ENCODE measurements at places on chromosomes 7 and 10.

DNA sequence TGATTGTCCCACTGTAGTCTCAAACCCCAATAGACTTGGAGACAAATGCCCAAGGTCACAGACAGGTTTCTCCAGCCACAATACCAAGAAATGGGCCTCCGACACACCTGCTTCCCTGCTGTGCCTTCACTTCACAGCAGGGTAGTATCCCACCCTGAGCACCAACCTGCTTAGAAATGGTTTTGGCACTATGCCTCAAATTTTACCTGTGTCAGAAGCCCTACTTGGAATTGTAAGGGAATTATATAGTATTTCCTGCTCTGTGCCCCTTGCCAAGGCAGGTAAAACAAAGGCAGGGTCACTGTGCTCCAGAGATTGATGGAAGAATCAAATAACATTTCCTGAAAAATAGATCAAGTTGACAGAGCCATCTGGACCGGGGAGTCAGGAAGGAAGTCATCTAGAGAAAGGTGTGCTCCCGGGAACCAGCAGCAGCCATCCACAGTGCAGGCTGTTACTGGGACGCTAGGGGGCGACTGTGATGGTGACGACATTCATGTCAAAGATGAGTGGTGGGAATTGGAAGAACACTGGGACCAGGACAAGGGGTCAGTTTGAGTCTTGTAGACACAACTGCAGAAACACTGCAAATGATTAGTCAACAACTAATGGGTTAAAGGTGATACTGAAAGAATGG, 117.8 kb upstream of the AKR1E2 start:
- DNase-seq, result no peak

- no peak for DNase-seq
Observed at GRCh38 chr7:106062521-106062931, 49.6 kb downstream of the SYPL1 start.

DNA sequence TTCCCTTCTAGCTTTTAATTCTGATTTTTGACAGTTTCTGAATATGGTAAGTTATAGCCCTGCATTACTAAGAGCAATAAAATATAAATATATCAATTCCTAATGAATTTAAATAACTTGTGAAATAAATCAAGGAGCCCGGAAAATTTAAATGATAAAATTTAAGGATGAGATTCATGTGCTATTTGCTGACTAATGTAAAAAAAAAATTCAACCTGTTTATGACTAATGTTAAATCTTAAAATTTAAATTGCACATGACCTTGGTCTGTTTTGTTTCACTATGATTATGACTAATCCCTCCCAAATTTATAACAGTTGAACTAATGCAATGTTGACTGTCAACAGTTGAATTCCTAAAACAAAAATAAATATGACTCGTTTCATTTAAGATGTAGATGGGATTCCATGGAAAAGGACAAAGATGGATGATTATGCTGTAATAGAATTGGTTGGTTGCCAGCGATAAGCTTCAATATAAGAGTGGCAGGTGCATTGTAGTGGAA, 419.9 kb downstream of the NRG3 start:
- no peak for DNase-seq

- DNase-seq, result no peak
Observed at GRCh38 chr10:45404087-45404769, 30.2 kb downstream of the ALOX5 start.

DNA sequence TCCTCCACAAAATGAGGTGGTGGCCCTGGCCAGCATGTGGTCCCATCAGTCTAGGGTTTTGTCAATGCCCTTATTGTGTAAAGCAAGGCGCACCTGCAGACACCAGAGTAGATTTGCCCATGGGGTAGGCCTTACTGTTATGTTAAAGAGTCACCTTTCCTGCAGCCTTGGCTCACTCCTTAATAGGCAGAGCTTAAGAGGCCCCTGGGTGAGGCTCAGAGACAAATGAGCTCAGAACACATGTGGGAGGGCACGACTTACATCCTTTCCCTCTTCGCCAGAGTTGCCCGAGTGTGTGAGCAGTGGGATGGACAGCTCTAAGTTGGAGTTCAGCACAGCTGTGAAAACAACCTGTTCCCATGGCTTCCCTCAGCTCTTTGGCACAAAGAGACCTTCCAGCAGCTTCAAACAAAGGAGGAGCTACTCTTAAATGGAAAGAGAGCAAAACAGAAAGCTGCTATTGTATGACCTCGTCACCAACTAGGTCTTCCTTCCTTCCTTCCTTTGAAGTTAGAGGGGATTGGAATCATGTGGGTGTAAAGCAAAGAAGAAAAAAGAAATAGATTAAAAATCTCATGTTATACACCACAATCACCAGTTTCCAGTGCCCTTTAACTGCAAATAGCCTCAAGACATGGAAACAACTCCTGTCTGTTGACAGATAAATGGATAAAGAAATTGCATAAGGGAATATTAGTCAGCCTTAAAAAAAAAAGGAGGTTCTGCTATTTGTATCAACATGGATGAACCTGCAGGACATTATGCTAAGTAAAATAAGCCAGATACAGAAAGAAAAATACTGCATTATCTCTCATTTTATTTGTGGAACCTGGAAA, 11.9 kb upstream of the XPNPEP1 start:
- no peak for DNase-seq

DNA sequence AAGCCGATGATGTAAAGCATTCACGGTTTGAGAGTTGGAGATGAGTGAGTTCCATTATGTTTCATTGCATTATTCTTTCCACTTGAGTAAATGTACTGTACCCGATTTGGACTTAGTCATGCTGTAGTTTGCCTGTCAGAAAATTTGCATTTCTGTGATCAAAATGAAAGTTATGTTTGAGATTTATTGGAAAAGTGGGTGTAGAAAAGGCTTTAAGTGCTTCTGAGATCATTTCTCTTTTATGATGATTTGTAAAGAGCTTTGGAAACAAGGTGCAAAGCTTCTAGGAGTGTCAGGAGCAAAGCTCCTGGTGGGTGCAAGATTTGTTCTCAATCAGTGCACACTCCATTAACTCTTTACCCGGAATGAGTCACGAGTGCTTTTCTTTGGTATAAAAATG, 204.1 kb upstream of the POM121L12 start:
- DNase-seq, result no peak

DNA sequence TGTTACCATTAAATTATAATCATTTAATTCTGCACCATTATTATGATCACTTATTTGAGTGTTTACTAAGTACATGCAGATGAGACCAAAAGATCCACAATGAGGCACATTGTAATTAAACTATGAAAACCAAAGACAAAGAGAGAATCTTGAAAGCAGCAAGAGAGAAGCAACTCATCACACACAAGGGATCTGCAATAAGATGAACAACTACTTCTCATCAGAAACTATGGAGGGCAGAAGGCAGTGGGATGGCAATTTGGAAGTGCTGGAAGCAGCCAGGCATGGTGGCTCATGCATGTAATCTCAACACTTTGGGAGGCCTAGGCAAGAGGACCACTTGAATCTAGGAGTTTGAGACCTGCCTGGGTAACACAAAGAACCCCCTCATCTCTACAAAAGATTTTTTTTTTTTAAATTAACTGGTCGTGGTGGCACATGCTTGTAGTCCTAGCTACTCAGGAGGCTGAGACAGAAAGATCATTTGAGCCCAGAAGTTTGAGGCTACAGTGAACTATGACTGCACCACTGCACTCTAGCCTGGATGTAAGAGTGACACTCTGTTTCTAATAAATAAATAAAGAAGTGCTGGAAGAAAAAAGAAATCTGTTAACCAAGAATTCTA, 47.7 kb downstream of the CDK6 start:
- no peak for DNase-seq

DNA sequence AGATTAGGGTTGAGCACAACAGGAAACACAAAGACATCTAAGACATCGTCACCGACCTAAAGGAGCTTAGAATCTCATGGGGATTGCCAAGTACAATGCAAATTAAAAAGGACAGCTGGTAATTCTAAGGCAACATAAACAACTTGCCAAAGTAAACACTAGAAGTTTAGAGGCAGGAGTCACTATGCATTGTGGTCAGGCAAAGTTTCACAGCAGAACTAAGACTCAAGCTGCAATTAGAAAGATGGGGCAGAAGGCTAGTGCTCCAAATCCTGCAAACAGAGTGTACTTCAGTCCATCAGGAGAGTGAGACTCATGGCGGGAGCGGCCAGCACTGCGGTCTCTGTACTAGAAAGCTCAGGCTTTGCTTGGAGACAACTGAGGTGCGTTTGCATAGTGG, 52.7 kb downstream of the HIPK2 start:
- DNase-seq, result peak; percentile 44

DNA sequence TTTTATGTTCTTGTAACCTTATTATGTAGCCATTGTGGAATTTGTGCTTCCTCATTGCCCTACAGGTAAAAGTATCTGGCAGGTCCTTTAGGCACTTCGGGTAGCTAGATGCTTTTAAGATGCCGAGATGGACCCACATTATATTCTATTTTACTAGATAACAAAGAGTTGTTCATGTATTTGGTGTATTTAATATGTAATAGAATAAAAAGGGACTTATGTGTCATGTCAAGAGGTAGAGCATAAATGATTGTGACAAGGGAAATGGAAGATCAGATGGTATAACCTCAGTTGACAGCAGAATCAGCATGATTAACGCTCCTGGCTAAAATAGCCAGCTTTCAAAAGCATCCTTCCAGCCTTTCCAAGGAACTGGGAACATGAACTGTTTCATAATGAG, 50.6 kb downstream of the NPY start:
- no peak for DNase-seq

GRCh38 chr7:156929789-156930539, 19.5 kb upstream of the NOM1 start:
- DNase-seq, result no peak

GRCh38 chr10:96556003-96556402, 30.8 kb downstream of the TM9SF3 start:
- no peak for DNase-seq

GRCh38 chr7:72337390-72338167, 74.6 kb downstream of the CALN1 start:
- no peak for DNase-seq

- no peak for DNase-seq
Observed at GRCh38 chr10:14798636-14799035, 23.9 kb upstream of the FAM107B start.

DNA sequence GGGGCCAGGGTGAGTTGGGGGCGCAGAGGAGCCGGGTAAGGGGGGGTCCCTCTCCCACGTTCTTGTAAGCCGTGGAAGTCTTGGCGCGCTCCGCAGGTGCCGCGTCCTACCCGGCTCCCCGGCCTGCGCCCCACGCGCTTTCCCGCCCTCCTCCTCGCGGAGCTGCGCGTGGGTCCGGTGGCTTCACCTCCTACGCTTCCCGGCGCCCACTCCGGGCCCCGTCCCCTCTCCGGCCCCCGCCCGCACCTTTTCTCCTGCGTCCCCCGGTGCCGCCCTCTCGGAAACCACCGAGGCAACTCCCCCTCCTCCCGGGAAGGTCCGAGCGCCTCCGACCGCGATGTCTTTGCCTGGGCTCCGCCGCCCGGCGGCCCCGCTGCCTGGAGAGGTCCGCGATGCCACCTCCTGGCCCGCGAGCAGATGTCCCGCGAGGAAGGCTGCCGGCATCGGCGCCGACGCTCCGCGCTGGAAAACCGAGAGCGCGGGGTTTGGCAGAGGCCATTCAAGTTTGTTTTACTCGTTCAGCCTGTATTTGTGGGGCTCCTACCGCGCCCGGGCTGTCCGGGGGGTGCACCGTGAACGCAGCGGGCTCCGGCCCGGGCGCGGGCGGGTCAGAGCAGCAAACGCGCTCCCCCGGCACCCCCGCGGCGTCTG, 2.4 kb upstream of the NKX6-2 start:
- DNase-seq, result no peak

DNA sequence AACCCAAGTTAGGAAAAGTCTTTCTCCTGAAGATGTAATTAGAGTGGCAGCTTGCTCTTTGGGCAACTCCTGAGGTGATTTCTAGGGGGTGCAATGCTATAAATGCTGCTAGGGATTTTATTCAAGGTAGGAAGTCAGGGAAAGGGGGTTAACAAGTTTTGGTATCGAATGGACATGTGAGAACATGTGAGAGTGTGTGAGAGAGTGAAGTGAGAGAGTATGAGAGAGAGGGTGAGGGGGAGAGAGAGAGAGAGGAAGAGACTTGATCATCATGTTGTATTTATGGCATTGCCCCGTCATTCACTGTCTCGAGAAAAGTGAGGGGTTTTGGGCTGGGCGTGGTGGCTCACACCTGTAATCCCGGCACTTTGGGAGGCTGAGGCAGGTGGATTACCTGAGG, 50.9 kb downstream of the MCU start:
- no peak for DNase-seq

DNA sequence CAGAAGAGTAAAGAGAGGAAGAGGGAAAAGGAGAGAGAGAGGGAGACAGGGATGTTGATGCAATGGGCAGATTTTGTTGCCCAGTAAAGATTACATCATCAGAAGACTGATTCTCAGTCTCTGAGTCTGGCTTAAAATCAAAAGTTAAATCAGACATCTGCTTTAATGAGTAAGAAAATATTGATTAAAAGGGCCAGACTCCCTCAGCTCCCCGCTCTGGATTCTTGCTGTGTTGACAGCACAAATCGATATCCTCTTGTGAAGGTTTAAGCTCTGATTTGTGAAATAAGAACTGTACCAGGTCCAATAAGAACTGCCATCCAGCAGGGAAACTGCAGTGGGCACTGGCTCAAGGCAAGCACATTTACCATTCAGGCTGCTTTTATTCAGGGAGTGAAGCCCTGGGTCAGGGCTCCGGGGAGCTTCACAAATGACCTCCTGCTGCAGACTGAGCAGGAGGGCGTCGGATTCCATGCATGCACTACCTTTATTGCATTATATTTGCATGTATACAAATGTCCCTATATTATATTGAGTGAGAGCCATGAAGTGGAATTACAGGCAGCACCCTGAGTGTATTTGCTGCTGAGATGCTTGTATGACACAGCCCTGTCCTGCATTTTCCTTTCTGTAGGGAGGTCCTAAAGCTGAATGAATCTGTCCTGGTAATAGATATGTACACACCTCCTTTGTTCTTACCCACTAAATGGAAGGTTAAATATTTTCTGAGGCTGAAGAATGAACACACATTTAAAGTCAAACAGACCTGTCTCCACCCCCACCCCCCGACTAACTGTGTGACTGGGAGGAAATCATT, 401.5 kb downstream of the REEP3 start:
- no peak for DNase-seq
